BJ (cell line): ENCODE measurements at places on chromosomes 7 and 10. TPM values are rescaled to one million over a fixed set of nuclear protein-coding genes. Genes with fewer than 3 reads are reported as not detected.
A peak's percentile ranks its signal among the peaks of the same experiment; 100 is the strongest.

- no peak for DNase-seq
Observed at GRCh38 chr7:12221414-12221813, 10.3 kb downstream of the TMEM106B start.

GRCh38 chr7:140745266-140746058, 49.0 kb downstream of the NDUFB2 start:
- no peak for DNase-seq

LRRC18 gene
- not detected in 2 replicates for polyA plus RNA-seq

- no peak for DNase-seq
Observed at GRCh38 chr7:24920451-24921361, 59.3 kb downstream of the OSBPL3 start.

- no peak for DNase-seq
Observed at GRCh38 chr10:127449490-127449889, 99.6 kb upstream of the NPS start.

DNA sequence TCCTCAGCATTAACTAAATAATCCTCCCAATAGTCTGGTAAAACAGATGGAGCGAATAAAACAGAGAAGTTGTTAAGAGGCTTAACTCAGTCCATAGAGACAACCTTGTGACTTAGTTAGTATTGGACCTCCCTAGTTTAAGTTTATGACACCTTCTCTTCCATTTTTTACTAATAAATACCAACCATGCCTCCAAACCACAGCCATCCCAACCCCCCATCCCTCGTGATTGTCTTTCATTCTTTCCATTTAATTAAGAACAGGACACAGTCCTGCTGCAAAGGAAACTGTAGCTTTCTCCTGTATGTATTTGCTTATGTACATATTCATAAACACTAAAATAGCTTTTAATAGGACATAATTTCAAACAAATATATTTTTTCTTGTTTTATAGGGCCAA, 238.2 kb downstream of the SEMA3D start:
- peak; percentile 17 for DNase-seq

GRCh38 chr7:148867596-148868377, 16.3 kb downstream of the EZH2 start:
- no peak for DNase-seq

CLRN3 gene
- polyA plus RNA-seq = not detected in 2 replicates

GRCh38 chr7:36161996-36162395, 8.9 kb downstream of the EEPD1 start:
- DNase-seq = no peak

OR2A12 gene
- not detected in 2 replicates for polyA plus RNA-seq

DNA sequence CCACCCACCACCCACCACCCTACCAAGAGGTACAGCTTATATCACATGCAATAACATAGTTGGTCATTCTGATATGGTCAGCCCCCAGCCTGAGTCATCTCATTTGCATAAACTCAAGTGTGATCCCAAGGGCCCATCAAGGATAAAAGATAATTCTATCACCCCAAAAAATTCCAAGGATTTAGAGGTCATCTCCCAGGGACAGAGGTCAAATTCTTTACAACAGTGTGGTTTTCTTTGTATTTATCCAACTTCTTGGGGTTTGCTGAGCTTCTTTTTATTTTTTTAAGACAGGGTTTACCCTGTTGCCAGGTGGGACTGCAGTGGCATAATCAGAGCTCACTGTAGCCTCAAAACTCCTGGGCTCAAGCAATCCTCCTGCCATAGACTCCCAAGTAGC, 9.4 kb upstream of the GTPBP10 start:
- no peak for DNase-seq

EXOC4 gene
- 45.9 and 72.0 TPM in 2 replicates for polyA plus RNA-seq

DNA sequence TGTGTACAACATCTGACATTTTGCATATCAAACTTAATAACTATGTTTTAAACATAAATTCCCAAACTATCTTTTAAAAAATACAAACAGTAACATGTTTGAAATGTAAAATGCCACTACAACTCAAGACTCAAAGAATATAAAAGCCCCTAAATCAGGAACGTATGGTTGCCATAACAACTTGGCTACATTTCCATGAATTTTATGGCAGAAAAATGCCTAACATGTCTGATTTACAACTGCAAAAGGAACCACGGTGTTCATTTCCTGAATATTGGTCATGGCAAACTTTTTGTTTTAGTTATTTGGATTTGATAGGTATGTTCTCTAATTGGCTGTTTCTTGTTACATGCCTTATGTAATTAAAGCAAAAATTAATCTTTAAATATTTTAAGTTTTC, 2.0 kb downstream of the SOSTDC1 start:
- DNase-seq = no peak

GPR37 gene
- 0.25 and 0.33 TPM in 2 replicates for polyA plus RNA-seq

ZP3 gene
- 1.6 and 2.5 TPM in 2 replicates for polyA plus RNA-seq

PPP1R9A gene
- 0.09 and 0.16 TPM in 2 replicates for polyA plus RNA-seq

DNA sequence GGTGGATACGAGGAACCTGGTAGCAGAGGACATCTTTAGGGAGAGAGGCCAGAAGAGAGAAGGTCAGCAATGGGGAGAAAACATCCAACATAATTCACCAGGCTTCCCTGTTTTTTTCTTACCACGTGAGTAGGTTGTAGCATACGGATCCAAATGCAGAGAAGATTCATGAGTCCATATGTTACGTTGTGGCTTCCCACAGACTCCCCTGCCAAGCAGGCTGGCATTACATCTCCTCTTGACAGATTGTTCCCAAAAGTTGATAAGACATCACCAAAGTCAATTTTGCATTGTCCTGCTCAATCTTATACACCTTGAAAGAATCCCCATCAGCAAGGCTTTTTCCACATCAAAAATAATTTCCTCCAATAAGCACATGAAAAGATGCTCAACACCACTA, 39.7 kb downstream of the DRGX start:
- no peak for DNase-seq

GRCh38 chr10:43192884-43193283, 54.6 kb downstream of the CSGALNACT2 start:
- no peak for DNase-seq

GRCh38 chr7:4265066-4265465, 417.0 kb upstream of the FOXK1 start:
- no peak for DNase-seq

TEX36 gene
- 0.11 TPM in 1 of 2 replicates, not detected in the other for polyA plus RNA-seq

DNAJC12 gene
- 0.13 and 0.42 TPM in 2 replicates for polyA plus RNA-seq

IGFBP1 gene
- not detected in 2 replicates for polyA plus RNA-seq

- no peak for DNase-seq
Observed at GRCh38 chr7:1432411-1433082, 26.7 kb downstream of the MICALL2 start.

GRCh38 chr7:12094365-12094921, 116.7 kb upstream of the TMEM106B start:
- no peak for DNase-seq

DNA sequence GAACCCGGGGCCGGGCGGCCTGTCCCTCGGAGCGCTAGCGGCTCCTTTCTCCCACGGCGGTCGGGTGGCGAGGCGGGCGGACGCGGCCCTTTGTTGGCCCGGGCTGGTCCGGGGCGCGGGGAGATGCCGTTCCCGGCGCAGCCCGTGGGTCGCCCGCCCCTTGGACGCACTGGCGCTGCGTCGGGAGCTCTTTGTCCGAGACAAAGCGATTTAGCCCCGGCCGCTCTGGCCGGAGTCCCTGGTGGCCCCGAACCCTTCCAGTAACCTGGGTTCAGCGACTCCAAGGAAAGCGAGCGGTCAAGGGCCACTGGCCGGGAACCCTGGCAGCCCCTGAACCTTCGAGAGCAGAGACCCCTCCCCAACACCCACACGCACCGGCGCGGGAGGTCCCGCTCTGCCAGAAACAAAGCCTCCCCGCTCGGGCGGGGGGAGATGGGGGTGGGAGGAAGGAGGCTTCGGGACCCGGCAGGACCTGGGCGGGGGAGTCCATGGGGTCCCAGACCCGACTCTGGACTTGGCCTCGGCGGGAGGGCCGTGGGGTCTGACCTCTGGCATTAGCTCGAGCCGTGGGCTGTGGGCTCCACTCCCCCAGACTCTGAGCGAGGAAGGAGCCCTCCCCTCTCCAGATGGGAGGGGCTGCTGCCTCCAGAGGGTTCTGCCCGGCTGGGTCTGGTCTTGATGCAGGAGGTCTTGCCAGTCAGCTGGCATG, 836 bp downstream of the DPYSL4 start:
- DNase-seq = no peak

- DNase-seq = no peak
Observed at GRCh38 chr7:111860248-111860647, 298.0 kb upstream of the IMMP2L start.

GRCh38 chr7:140084972-140085371, 22.2 kb upstream of the PARP12 start:
- DNase-seq = no peak

DNA sequence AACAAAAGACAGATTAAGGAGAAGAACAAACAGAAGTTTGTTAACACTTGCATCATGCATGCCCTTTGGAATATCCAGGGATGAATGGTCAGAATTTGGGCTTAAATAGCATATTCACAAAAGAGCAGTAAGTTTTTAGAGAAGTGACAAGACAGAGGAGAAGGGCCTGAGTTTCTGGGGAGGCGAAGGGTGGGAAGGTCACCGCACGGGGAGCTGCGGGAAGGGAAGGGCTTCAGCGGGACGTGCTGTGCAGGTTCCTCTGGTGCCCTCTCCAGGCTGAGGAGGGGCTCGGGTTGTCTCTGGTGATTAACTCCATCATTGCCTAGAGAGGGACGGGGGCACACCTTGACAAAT, 10.4 kb upstream of the ZNF22 start:
- DNase-seq = no peak

- no peak for DNase-seq
Observed at GRCh38 chr7:6651851-6652445, 14.8 kb downstream of the ZNF316 start.

ABCB1 gene
- polyA plus RNA-seq = 0.25 and 0.40 TPM in 2 replicates

DNA sequence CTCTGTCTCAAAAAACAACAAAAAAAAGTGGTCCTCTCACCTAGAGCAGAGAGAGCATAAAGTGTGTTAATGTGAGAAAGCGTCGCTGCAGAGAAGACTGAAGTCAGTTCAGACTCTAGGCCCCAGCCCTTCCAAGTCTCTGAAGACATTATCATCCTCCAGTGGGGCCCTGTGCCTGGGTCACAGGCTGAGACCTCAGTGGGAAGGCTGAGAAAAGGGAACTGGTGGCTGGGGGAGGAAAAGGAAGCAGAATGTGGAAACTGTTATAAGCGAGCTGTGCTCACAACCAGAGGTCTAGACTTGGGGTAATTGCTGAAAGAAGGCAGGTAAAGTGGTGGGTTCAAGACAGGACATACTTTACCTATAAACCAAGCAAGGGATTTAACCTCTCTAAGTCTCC, 4.9 kb upstream of the RRP12 start:
- no peak for DNase-seq

EDRF1 gene
- polyA plus RNA-seq = 15.7 and 20.1 TPM in 2 replicates

TMEM229A gene
- polyA plus RNA-seq = not detected in 2 replicates

HECTD2 gene
- polyA plus RNA-seq = 3.6 and 7.6 TPM in 2 replicates

DNA sequence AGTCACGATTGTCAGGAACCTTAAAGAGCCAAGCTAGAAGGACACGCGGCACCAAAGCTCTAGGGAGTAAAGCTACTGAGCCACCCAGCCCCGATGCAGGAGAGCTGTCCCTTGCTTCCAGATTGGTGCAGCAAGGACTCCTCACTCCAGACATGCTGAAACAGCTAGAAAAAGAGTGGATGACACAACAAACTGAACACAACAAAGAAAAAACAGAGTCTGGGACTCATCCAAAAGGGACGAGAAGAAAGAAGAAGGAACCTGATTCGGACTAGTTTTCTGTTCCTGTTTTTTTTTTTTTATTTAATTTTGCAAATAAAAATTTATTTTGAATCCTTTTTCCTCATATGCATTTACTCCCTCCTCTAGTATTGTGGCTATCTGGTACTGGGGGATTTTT, 11.4 kb upstream of the HKDC1 start:
- DNase-seq = no peak

ZMYND11 gene
- 37.6 and 64.4 TPM in 2 replicates for polyA plus RNA-seq

GRCh38 chr10:6128591-6129251, 39.9 kb downstream of the RBM17 start:
- no peak for DNase-seq

DNA sequence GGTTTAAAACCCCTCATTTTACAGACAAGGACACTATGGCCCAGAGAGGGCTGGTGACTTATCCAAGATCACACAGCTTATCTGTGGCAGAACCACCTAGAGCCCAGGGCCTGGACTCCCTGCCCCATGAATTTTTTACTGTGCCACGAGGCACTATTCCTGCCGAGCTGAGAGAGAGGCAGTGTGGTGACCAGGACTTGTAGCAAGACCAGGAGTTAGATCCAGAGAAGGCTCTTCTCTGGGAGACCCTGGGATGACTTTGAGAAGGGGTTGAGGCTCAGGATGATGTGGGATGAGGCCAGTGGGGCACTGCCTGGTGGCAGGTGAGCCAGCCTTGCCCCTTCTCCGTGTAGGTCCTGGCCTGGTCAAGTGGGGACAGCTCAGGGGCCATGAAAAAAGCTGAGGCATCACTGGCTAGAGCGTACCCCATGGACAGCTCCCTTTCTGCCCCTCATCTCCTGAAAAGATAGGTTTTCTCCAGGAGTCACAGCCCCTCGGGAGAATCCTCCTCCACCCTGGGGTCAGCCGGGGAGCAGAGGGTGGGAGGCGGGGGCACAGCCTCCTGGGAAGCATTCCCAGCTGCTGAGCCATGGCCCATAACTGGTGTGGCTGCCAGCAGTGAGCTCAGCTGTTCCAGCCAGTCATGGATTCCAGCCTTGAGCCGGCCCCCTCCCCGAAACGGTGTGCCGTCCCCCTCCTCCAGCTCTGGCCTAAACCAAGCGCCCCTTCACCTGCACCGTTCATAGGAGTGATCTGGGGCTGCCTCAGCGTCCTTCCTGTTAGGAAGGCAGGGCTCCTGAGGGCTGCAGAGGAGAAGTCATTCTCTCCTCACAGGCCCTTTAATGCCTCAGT, 5.8 kb downstream of the FLNC start:
- no peak for DNase-seq

CALML3 gene
- not detected in 2 replicates for polyA plus RNA-seq

DNA sequence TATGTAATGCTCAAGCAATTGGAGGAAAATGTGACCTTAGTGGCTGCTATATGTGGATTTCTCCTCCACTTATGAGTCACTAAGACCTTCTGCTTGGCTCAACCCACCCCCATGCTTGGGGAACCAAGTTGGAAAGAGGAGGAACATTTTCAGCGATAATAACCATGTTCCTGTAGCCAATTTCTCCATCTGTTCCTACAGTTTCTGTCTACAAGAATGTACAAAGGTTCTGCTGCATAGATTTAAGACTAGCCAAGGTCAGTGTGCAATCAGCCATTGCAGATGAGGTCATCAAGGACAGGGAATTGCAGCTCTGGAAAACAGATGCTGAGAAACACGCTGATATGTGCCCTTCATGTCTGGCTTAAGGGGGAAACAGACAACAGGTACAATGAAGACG, 5.6 kb upstream of the NRCAM start:
- DNase-seq = no peak

COL26A1 gene
- polyA plus RNA-seq = 0.29 and 0.48 TPM in 2 replicates

- no peak for DNase-seq
Observed at GRCh38 chr10:132745971-132746370, 40.0 kb downstream of the NKX6-2 start.

GRCh38 chr10:20029523-20029922, 213.3 kb downstream of the PLXDC2 start:
- DNase-seq = no peak

DPCD gene
- polyA plus RNA-seq = 46.4 and 51.9 TPM in 2 replicates

TFPI2 gene
- 113 and 143 TPM in 2 replicates for polyA plus RNA-seq

DNA sequence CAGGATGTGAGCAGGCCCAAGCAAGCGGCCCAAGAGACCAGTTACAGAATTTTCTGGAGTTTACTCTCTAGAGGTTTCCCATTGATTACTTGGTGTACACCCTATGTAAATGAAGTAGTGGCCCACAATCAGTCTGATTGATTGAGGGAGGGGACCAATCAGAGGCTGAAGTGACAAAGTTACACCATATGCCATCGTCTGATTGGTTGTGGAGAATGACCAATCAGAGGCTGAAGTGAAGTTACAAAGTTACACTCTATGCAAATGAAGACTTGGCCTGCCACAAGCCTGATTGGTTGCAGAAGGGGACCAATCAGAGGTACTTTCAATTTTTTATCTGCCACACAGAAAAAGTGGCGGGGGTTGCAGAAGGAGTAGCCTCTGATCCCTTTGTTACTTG, 83.7 kb downstream of the KIF20B start:
- no peak for DNase-seq
